Subcutaneous preadipocyte (primary cell): ENCODE measurements at places on chromosomes 1 and 21. TPM values are rescaled to one million over a fixed set of nuclear protein-coding genes. Genes with fewer than 3 reads are reported as not detected.

The UBE4B gene
- total RNA-seq, result 45.9 and 55.5 TPM in 2 replicates

The LAMB3 gene
- total RNA-seq, result 6.1 and 14.3 TPM in 2 replicates

The ST6GALNAC3 gene
- total RNA-seq, result under 0.01 and 0.39 TPM in 2 replicates

The CD1B gene
- total RNA-seq, result not detected in 2 replicates

The AGT gene
- 0.73 TPM in 1 of 2 replicates, not detected in the other for total RNA-seq
